ENCODE measurements at places on chromosomes 7 and 10.

GRCh38 chr7:33793616-33794015 is 111.7 kb upstream of the BMPER start:
- DNase-seq, result no peak

DNA sequence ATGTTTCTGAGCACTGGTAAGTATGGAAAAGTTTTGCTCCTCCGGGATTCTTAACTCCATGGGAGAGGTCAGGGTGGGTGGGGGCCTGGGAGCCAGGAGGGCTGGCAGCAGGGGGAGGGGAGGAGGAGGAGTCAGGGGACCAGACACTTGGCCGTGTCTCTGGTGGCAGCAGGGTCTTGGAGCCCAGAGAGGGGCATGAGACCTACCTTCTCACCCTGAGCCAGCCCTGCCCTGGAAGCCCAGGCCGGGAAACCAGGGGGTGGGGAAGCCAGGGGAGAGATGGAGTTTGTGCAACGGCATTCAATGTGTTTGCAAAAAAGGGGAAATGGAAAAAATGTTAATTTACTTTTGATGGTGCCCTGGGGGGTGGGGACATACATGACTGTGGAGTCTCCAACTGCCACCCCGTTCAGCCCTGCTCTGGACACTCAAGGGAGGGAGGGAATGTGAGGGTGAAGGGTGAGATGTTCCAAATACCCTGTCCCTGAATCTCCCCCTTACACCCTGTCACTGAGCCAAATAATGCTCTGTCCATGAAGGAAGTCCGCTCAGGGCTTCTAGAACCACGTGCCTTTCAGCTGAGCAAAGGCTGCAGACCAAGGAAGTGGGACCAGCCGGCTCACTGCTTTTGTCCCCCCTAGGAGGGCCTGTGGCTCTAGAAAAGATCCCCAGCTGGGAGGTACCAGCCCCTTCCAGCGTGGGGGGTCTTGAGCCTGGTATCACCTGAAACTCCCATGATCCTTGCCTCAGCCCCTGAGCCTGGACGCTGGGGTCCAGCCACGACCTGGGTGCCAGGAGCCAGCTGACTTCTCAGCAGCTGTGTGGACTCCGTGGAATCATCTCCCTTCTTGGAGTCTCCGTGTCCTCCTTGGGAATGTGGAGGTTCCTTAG is 48.3 kb downstream of the TMEM270 start:
- peak; percentile 49 for DNase-seq

- no peak for DNase-seq
Observed at GRCh38 chr7:91750091-91750490, 130.4 kb downstream of the MTERF1 start.

GRCh38 chr10:120327675-120328074 is 129.4 kb upstream of the PLPP4 start:
- no peak for DNase-seq

- DNase-seq, result no peak
Observed at GRCh38 chr7:156499247-156499881, 141.2 kb upstream of the RNF32 start.

DNA sequence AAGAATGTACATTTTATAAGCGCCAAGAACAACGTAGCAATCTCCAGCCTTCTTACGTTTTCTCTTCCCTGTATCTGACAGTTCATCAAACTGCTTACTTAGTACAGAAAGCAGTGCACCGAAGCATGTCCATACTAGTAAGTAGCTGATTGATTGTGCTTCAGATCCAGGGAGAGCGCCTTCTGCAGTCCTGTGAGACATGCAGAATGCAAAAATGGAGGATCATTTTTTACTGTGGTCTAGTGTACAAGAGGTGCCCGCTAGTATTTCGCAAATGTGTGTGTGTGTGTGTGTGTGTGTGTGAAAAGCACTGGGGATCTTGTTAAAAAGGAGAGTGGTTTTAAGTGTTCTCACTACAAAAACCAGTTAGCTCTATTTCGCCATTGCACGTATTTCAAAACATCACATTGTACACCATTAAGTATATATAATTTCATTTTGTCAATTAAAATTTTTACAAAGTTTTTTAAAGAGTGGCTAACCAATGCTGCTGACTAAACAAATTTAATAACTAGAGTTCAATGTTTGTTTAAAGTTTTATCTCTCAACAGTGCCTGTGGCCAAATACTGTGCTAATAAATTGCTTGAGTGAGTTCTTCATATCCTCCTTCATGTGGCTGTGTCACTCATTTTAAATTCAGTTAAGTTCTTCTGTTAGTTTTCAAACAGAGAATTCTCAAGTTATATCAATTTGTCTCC is 99.6 kb downstream of the ZMYND11 start:
- no peak for DNase-seq

DNA sequence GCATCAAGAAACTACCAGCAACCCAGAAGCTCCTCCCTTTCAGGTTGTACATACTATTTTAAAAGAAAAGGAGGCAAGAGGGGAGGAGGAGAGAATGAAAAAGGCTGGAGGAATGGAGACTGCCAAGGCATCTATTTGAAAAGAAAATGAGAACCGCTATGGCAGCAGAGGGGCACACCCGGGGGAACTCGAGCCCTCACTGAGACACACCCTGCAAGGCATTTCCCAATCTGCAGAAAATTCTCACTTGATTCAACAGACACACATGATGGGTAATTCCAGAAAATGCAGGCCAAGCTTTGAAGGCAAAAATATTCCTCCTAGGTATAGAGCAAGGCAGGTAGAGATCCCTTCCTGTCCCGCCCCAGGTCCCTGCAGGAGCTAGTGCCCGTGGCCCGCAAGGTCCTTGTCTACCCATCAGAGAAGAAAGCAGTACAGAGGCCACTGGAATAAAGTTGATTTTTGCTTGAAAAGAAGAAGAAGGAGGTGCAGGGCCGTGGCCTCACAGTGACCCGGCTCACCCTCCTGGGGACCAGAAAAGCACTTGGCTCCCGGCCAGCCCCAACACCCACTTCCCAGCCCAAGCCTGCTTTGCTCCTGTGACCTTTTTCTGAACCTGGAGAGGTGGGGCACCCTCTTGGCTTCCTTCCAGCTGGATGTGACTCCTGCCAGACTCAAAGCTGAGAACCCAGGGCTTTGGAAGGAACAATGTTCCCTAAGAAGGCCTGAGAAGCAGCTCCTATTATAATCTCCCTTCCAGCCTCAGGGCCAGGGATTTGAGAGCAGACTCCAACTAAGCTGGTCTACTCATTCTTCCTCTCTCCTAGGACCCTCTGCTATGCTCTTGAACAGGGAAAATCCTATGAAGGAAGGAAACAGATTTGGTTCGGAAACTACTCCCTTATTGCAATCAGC is 6.2 kb upstream of the PIK3CG start:
- DNase-seq, result peak; percentile 34

- DNase-seq, result no peak
Observed at GRCh38 chr10:131126321-131127137, 185.0 kb downstream of the TCERG1L start.

Measured in hematopoietic multipotent progenitor cell (in vitro differentiated cells).